ENCODE measurements at places on chromosomes 2 and 18.

DNA sequence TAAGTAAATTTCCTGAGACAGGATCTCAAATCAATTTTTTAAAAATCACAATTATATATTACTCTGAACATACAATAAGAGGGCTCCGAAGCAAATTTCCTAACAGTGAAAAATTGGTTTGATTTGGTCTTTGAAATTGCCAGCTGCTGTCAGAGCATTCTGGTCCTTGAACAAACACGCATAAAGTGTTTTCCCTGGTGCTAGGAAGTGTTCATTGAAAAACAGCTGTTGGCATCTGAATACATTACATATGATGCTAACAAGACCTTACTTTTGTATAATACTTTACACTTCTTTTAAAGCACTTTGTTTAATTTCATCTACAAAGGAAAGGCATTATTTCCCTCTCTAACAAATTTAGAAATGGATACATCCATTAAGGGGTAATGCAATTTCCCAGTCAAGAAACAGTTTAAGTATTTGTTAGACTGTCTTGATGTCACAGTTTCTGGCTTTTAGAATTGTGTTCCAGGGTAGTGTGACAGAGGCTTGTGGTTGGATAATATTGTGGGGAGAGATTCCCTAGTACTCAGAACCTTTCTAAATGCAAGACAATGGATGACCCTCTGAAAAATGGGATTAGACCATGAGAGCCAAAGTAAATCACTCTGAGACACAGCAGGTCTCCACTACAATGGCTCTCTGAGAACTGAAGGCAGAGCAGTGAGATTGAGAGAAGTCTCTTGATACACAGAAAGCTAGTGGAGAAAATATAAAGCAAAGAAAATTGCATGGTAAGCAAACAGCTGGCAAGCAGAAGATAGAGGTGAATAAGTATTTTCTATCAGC lies 299.0 kb downstream of the TRIB2 start:
- no peak for DNase-seq
- no peak overlapping the region for H3K27ac ChIP-seq
- no peaks in the 10 kb centered on the region for H3K27me3 ChIP-seq
- no peaks in the 10 kb centered on the region for H3K4me1 ChIP-seq

GRCh38 chr2:144511937-144512336 lies 8.0 kb downstream of the ZEB2 start:
- no peak for DNase-seq
- H3K27ac ChIP-seq: no peak overlapping the region
- H3K4me1 ChIP-seq: no peaks in the 10 kb centered on the region
- no peak overlapping the region for H3K4me3 ChIP-seq
- H3K36me3 ChIP-seq: no peaks in the 10 kb centered on the region

- no peaks in the 10 kb centered on the region for H3K27me3 ChIP-seq
- no peaks in the 10 kb centered on the region for H3K36me3 ChIP-seq
- H3K4me3 ChIP-seq: no peak overlapping the region
Observed at GRCh38 chr18:79502782-79503181, 107.1 kb downstream of the NFATC1 start.

- no peaks in the 10 kb centered on the region for H3K36me3 ChIP-seq
- DNase-seq: no peak
- no peak overlapping the region for H3K27ac ChIP-seq
- H3K4me3 ChIP-seq: no peak overlapping the region
Observed at GRCh38 chr2:35510636-35511035, 844.9 kb upstream of the CRIM1 start.

DNA sequence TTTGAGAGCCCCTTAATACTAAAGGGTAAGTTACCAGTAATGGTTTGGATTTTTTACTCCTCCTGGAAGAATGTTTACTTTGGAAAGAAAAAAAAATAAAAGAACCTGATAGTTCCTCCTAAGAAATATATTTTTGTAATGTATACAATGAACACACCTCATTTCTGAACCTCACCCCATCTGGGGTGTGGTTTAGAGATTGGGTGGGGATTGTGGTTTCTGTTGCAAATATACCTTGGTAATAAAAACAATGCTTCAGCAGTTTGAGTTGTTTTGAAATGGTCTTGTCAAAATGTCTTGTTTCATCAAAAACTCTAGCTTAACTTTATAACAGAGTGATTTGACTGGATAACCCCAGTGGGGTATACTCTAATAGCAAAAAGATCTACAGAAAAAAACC lies 448.9 kb upstream of the MEIS1 start:
- no peaks in the 10 kb centered on the region for H3K4me1 ChIP-seq
- no peaks in the 10 kb centered on the region for H3K27me3 ChIP-seq
- no peaks in the 10 kb centered on the region for H3K36me3 ChIP-seq
- no peak overlapping the region for H3K4me3 ChIP-seq
- DNase-seq: no peak
- H3K27ac ChIP-seq: no peak overlapping the region

DNA sequence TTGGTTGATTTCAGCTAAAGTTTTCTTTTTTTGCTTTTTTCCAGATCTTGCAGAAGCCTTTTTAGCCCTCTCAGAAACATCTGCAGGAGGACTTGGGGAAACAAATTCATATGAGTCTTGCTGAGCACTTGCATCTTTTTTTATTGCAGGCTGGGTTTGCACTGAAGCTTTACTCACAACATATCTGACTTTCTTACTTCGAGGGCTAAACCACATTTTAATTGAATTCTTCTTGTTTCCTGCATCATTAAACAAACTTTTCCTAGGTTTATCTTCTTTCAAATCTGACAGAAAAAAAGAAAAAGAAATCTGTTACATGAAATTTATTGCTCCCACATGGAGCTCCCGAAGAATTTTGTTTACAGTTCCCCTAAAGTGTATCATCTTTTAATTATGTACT lies 28.3 kb downstream of the BARD1 start:
- no peak overlapping the region for H3K4me3 ChIP-seq
- no peaks in the 10 kb centered on the region for H3K4me1 ChIP-seq
- no peak overlapping the region for H3K27ac ChIP-seq
- no peak for DNase-seq

- no peaks in the 10 kb centered on the region for H3K27me3 ChIP-seq
- H3K4me3 ChIP-seq: no peak overlapping the region
- no peaks in the 10 kb centered on the region for H3K36me3 ChIP-seq
- no peak overlapping the region for H3K27ac ChIP-seq
- peaks cover 13% of the 10 kb centered on the region for H3K4me1 ChIP-seq
- no peak for DNase-seq
Observed at GRCh38 chr2:129345540-129345939, 633.9 kb upstream of the RAB6C start.

- no peak overlapping the region for H3K27ac ChIP-seq
- H3K36me3 ChIP-seq: no peaks in the 10 kb centered on the region
- no peak overlapping the region for H3K4me3 ChIP-seq
- no peak for DNase-seq
- no peaks in the 10 kb centered on the region for H3K27me3 ChIP-seq
- H3K4me1 ChIP-seq: no peaks in the 10 kb centered on the region
Observed at GRCh38 chr2:70192516-70192915, 1.7 kb upstream of the C2orf42 start.

- H3K4me1 ChIP-seq: no peaks in the 10 kb centered on the region
- no peaks in the 10 kb centered on the region for H3K36me3 ChIP-seq
- DNase-seq: no peak
- no peak overlapping the region for H3K27ac ChIP-seq
- H3K27me3 ChIP-seq: no peaks in the 10 kb centered on the region
Observed at GRCh38 chr2:83221258-83221657, 1237.8 kb downstream of the SUCLG1 start.

- H3K27me3 ChIP-seq: no peaks in the 10 kb centered on the region
- H3K4me1 ChIP-seq: peaks cover 23% of the 10 kb centered on the region
- no peaks in the 10 kb centered on the region for H3K36me3 ChIP-seq
Observed at GRCh38 chr2:202005272-202005887, 28.3 kb upstream of the FZD7 start.

DNA sequence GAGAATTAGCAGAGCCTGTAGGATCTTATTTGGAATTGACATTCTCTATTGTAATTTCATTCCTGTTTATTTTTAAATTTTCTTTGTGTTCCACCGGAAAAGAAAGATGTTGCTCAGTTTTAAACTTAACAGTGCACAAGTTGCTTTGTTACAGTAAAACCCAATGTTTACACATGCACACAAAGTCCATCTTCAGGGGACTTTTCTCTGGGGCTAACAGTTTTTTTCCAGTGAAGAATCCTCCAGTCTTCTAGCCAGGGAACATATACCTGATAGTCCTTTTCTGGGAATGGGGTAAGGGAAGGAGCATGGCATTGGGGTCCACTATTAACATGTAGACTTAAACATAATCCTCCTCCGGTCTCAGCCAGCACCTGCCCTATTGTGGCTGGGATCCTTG lies 25.2 kb upstream of the MRPL33 start:
- H3K4me3 ChIP-seq: no peak overlapping the region
- H3K4me1 ChIP-seq: no peaks in the 10 kb centered on the region
- H3K36me3 ChIP-seq: no peaks in the 10 kb centered on the region
- DNase-seq: no peak
- no peak overlapping the region for H3K27ac ChIP-seq

GRCh38 chr2:103355287-103355686 lies 593.5 kb downstream of the TMEM182 start:
- no peak overlapping the region for H3K4me3 ChIP-seq
- no peaks in the 10 kb centered on the region for H3K27me3 ChIP-seq
- no peaks in the 10 kb centered on the region for H3K36me3 ChIP-seq
- H3K4me1 ChIP-seq: no peaks in the 10 kb centered on the region
- no peak for DNase-seq

DNA sequence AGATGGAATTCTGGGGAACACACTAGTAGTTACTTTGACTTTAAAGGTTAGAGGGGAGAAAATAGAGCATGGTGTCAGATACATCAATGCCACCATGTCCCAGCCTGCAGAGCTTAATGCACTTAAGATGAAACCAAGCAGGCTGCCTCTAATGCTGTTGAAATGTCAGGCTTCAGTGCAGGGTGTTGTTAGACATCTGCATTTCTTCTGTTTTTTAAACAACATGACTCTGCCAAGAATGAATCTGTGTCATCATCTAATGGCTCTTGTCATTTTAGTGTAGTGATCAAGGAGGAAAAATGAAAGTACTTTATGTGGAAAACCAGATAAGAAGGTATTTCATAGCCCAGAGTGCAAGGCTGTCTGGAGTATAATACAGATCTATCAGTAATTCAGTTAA lies 29.9 kb downstream of the LYPD1 start:
- H3K36me3 ChIP-seq: no peaks in the 10 kb centered on the region
- H3K4me3 ChIP-seq: no peak overlapping the region
- DNase-seq: no peak
- no peak overlapping the region for H3K27ac ChIP-seq
- no peaks in the 10 kb centered on the region for H3K27me3 ChIP-seq
- H3K4me1 ChIP-seq: no peaks in the 10 kb centered on the region

- H3K4me3 ChIP-seq: no peak overlapping the region
- no peaks in the 10 kb centered on the region for H3K36me3 ChIP-seq
- no peak overlapping the region for H3K27ac ChIP-seq
- no peaks in the 10 kb centered on the region for H3K27me3 ChIP-seq
- no peak for DNase-seq
- H3K4me1 ChIP-seq: no peaks in the 10 kb centered on the region
Observed at GRCh38 chr18:28002841-28003240, 174.1 kb downstream of the CDH2 start.

Data from GM12878 (cell line).